RCC 7860 (cell line): ENCODE measurements at places on chromosomes 6 and 20.

GRCh38 chr6:5898563-5898962, 108.2 kb downstream of the NRN1 start:
- DNase-seq: no peak

GRCh38 chr6:55047451-55048044, 126.8 kb upstream of the HCRTR2 start:
- no peak for DNase-seq

DNA sequence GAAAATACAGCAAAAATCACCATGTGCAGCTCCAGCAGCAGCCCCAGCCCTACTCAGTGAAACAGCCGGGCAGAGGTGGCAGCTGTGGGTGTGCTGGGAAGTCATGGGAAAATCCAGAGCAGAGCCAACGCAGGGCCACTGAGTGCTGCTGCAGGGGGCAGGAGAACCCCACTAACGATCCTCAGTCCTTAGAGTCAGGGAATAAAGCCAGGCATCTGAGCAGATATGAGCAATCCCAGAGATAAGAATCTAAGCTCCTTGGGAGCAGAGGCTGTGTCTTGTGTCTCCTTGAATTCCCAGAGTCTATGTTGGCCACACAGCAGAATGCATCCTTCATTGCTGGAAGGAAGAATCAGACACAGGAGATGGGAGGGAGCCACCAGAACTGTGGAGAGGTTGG, 493.1 kb upstream of the MAP3K7 start:
- DNase-seq: no peak

DNA sequence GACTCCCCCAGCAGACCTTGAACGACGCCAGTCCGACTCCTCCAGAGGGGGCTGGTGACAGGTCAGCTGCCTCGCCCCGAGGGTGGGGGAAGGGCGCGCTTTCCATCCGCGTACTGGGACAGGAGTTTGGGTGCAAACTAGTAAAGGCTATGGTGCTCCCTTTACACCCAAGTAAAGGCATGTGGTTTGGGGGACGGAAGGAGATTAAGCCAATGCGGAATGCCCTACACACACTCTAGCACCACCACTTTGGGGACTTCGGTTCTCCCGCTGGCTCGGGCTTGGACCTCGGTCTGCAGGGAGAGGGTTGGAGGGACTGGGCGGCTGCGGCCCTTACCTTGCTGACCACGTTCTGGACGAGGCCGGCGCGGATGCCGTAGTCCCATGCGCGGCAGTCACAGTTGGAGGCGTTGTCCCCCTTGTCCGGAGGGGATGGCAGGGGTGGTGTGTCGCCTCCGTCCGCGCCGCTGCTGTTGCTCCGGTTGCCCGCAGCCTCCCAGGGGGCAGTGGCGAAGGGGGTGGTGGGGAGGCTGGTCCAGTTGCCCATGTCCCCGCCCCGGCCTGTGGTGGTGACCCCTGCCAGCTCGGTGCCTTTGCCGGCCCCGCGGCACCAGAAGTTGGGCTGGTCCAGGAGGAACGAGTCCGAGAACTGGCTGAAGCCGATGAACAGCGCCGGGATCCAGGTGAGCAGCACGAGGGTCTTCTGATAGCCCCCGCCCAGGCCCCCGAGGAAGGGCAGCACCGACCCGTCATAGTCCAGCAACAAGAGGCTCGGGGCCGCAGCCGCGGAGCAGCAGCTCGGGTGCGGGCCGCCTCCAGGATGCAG, 1.1 kb downstream of the SLC22A23 start:
- DNase-seq: no peak

DNA sequence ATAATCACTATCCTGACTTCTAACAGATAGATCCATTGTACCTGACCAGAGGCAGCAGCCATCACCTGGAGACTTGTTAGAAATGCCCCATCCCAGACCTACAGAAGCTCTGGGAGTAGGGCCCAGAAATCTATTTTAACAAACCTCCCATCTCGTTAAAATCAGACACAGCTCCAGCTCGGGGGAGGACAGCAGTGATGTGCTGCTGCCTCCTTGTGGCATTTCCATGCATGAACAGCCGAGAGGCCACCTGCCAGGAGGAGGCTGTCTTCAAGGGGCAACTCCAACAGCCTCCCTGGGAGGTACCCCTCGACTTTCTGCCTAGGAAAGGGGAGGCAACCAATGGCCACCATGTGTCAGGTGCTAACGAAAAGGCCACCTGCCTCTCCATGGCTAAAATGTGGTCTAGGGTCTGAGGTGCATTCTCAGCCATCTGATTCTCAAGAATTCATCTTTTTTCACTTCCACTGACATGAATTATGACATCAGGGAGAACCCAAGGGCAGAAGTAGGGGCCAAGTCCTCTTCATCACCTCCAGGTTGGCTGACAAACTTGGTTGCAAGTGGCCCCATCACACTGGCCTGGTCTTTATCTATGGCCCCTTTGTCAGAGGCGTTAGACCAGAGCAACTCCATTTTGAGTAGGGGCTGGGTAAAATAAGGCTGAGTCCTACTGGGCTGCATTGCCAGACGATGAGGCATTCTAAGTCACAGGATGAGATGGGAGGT, 12.2 kb upstream of the KCNK15 start:
- peak; percentile 37 for DNase-seq

DNA sequence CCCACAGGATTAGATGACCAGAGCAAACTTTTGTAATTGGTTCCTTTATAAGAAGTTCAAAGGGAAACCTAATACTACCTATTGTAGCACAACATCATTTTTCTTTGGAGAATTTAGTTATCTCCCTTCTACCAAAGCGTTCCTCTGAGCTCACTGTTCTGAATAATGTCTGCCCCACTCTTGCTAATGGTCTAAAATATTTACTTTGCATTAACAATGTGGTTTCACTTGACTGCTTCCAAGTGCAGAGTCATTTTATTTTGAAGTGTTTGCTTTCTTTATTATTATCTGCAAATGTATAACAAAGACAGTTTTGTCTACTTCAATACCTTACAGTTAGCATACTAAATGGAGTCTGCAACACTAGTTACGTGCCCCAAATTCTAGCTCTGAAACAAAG, 15.0 kb downstream of the TRAPPC3L start:
- peak; percentile 25 for DNase-seq

DNA sequence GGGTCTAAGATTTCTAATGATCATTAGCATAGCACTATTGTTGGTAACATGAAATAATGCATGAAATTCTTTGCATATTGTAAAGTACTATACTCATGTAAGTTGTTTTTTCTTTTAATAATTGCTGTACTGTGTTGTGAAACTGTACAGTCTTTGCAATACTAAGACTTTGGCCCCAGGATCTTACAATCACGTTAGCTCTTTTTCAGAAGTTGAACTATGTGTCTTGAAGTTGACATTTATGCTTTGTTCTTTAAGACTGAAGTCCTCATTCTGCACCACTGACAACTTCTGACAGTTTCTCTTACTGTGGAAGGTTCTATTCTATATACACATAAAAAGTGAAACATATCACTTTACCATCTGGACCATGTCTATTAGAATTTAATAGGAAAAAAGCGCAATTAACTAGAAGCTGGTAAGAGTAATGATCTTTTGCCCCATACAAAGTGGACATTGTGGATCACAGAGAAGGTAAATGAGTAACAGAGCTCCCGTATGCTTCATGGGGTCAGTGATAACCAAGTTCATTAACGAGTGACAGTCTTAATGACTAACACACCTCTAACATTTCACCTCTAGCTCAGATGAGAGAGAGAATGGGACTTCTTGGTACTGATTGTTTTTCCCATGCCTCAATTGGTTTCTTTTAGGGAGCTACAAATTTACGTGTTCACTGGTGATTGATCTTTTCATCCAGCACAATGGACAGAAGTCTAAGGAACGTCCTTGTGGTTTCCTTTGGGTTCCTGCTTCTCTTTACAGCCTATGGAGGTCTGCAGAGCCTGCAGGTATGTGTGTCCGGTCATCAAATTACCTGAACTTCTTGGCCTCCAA, at the start of gene UNC93A:
Gene UNC93A, plus strand, starts transcription at position 530 of the 837 bp plus-strand sequence. Its CDS starts 175 bp downstream, at position 705.
- no peak for DNase-seq

DNA sequence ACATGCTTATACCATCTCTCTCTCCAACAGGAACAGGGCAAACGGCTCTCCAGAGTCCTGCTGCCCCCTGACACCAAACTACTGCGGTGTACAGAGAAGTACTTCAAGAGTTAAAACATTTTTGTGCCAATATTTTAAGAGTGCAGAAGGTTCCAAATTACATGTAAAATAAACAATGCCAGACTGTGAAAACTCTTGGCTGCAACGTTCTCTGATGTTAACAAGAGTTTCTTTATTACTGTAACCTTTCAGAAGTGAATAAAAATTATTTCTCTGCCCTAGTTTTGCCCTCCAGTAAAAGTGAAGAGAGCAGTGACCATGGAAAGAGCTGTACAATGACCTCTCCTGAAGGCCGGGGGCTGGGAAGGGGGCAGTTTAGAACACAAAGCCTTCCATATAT, 41.4 kb upstream of the FAM83C start:
- no peak for DNase-seq

DNA sequence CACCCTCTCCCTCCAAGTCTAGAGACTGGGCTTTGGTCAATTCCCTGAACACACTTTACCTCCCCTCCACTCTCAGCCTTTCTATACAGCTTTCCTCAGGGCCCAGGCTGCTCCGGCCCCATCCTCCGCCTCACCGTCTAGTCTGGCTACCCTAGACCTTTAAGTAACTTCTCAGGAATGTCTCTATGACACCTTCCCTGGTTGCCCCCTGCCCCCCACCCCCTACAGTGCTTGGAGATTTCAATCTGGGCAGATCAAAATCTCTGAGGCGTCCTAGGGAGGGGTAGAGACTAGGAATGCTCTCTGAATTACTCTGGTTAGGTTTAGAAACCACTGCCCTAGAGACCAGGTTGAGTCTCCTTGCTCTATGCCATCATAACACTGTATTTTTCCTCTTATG, 6.1 kb downstream of the UBE2J1 start:
- DNase-seq: peak; percentile 17

DNA sequence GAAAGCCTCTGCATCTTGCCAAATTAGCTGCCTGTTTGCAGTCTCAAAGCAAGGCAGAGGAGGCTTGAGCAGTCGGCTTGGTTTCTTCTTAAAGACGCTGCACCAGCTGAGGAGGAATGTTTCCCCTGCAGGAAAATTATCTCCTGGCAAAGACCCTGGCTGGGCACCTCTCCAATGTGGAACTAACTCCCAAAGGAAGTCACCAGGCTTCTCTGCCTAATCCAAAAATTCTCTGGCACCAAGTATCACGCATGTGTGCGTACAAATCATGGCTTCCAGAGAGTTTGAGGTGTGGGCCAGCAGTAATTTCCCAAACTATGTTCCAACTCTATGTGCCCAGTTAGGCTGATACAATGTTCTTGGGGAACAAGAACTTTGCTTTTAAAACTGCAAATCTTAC, 176.2 kb downstream of the KIF16B start:
- no peak for DNase-seq

- no peak for DNase-seq
Measured at GRCh38 chr6:137701942-137702341, 165.1 kb upstream of the TNFAIP3 start.

GRCh38 chr6:5157621-5158138, 72.5 kb downstream of the PPP1R3G start:
- no peak for DNase-seq

GRCh38 chr20:48431653-48432493, 395.9 kb downstream of the PREX1 start:
- DNase-seq: no peak

- DNase-seq: no peak
Measured at GRCh38 chr6:154848580-154848979, 115.4 kb downstream of the SCAF8 start.

DNA sequence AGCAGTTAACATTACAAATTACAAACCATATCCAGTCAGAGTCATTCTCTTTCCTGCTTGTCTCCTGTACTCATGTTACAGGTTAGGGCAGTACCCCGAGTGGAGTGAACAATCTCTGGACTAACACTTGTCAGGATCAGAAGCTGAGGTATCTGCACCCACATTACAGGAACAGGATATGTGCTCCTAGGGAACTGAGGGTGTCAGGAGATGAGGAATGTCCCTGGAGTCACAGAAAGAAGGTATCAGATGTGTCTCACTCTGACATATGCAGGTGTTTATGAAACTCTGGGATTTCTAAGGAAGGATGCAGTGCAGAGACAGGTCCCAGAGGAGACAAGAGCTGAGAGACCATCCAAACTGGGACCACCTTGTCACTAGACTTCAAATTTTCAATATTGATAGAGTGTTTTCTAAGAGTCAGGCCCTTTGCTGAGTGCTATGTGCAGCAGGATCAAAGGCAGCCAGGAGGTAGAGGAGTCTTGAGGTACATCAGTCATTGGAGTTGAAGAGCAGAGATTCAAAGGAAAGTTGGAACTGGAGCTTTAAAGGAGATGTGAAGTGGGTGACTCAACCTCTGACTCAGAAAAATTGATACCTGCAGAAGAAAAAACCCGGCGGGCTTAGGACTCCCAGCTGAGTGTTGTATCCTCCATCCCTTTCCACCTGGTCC, 12.6 kb downstream of the HLA-DPB1 start:
- no peak for DNase-seq

DNA sequence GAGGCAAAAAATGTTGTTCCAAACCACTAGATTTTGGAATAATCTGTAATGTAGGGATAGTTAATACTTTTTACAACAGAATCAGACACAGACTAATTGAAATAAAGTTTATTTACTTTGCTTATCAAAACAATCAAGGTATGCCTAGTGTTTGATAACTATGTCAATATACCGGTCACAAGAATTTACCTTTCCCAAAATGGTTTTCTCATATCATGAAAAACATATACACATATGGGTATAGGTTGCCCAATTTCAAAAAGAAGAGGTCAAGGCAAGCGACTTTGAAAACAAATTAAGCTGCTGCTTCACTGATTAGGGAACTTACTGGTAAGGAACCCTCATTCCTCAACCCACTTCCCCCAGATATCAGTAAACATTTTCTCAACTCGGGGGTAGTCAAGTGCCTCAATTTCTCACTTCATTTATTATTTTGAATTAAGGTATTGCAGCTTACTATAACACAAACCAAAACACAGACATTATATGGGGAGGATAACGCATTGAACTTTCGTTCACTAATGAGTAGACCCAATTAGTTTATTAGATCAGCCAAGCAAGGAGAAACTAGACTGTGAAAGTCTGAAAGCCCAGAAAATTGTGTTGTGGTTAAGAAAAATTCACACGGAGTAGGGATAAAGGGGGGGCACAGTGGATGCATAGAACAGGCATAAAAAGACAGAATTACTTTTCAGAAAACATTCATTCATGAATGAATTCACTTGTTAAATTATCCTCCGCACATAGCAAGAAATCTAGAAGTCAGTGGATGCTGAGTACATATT, 9.0 kb upstream of the ELOVL5 start:
- DNase-seq: no peak

GRCh38 chr20:24638591-24639548, 169.4 kb downstream of the SYNDIG1 start:
- no peak for DNase-seq

GRCh38 chr6:64591676-64592036, 956.1 kb downstream of the PHF3 start:
- no peak for DNase-seq

DNA sequence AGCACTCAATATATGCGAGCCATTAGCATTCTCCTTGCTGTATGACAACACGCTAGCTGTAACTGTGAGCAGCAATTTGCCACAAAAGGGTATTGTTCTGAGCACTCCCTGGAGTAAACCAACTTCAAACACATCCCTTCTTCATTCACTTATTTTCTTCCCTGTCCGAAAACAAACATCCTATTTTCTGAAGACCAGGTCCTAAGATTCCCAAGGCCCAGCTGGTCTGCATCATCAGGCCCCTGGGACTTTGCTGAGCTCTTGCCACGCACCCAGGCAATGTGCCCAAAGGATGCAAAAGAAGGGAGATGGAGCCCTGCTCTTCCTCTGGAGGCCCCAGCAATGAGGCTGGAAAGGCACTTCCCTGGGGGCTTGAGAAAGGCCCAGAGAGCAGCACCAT, 118.1 kb downstream of the PREX1 start:
- DNase-seq: no peak

GRCh38 chr6:123745895-123746294, 57.8 kb upstream of the NKAIN2 start:
- DNase-seq: no peak
